ENCODE measurements at places on chromosomes 5 and 9. TPM values are rescaled to one million over a fixed set of nuclear protein-coding genes. Genes with fewer than 3 reads are reported as not detected.

GRXCR2 gene
- total RNA-seq = not detected

BARHL1 gene
- total RNA-seq = not detected

NMUR2 gene
- 0.09 TPM for total RNA-seq

CD74 gene
- total RNA-seq = 0.09 TPM

ARHGEF28 gene
- 14.3 TPM for total RNA-seq

QRFP gene
- total RNA-seq = not detected

TMEM174 gene
- not detected for total RNA-seq

NKD2 gene
- 18.5 TPM for total RNA-seq

NR5A1 gene
- total RNA-seq = not detected

SYK gene
- 0.09 TPM for total RNA-seq

NUTM2F gene
- total RNA-seq = not detected

INIP gene
- total RNA-seq = 13.6 TPM

C5orf34 gene
- 5.2 TPM for total RNA-seq

Data from A549 treated with CORT108297 at 1 μM for 4 hours (cell line).